ENCODE measurements at places on chromosomes 4 and X.
A peak's percentile ranks its signal among the peaks of the same experiment; 100 is the strongest.

DNA sequence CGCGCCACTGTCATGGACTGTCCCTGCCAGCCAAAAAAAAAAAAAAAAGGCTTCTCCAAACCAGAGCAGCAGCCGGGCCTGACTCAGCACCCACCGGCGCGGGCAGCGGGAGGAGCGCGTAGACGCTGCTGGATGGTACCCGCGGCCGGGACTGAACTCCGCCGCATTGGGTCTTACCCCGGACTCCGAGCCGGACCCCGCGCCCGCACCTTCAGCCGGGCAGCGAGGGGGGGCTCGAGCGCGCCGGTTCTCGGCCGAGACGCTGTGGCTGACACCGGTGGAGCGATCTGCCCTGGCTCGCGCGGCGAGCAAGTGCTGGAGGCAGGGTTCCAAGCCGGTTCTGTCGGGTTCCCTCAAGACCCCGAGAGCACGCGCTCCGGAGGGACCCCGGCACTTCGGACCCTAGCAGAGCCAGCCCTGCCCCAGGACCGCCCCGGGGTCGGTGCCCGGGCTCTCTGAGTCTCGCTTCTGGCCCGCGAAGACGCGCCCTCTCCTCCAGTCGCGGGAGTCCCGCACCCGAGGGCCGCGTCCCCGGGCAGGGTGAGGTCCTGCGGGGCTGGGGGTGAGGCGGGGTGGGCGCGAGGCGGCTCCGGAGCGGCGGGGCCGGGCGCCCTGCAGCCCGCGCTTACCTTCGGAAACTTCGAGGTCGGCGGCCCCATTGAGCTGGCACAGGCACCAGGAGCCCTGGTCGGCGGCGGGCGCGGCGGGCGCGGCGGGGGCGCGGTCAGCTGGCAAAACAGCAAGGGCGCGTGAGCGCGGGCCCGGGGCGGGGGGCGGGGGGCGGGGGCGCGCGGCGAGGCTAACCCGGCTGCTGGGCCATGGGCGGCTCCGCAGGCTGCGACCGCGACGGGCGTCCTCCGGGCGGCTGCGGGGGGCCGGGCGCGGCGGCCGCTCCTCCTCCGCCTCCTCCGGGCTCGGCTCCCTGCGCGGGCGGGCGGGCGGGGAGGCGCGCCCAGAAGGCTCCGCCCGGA is 11.8 kb upstream of the MAN2B2 start:
- no peak for DNase-seq

DNA sequence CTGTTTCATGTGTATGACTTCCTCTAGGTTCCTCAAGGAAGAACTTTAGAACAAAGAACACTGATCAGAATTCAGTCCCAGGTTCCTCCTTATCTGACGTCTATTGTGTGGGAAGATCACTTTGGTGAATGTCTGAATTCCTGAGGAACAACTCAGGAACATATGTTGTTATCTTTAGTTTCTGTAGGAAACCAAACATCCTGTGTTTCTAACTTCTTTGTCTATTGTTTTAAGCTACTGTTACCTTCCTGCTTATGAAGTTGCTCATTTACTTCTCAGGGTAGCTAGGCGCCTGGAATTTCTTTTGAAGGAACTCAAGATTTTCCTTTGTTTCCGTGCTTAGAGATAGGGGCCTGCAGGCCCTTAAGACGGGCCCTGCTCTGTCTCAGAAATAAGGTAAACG is 46.2 kb downstream of the MAGEB5 start:
- DNase-seq: no peak

- DNase-seq: no peak
These were observed 526.4 kb upstream of the PRKX start for GRCh38 chrX:4239650-4240540.

- no peak for DNase-seq
These were observed 682.0 kb downstream of the KCTD8 start for GRCh38 chr4:43766648-43767047.

GRCh38 chr4:136400829-136401228 is 1131.5 kb downstream of the PCDH18 start:
- no peak for DNase-seq

DNA sequence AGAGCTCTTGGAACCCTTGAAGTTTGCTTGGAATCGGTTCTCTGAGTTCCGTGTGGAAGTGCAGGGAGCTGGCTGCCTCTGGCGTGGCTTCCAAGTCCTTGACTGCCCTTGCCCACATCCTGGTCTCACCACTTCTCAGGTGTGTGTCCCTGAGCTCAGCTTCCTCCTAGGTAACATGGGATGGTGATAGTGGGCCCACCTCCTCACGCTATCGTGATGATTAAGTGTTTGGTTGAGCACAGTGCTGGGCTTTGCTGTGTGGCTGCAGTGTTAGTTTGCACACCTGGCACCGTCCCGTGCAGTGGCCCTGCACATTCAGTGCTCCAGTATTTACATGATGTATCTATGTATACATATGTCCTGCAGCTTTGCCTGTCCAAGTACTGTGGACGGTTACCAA is 81.5 kb downstream of the CLDN34 start:
- DNase-seq: no peak

DNA sequence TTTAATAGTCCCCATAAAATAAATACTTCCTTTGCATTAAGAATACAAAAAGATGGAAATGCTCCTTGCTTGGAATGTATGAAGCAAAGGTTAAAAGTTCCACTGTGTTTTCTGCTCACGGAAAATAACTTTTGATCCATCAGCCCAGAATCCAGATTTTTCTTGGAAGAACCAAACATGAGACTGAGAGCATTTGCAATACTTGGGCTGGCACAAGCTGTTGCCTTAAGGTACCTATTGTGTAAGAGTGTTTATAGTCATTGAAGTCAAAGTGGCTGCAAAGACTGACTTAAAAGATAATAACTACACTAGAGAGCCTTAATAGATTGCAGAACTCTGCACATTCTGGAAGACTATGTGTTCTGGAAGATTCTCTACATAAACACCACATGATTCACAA is 281.4 kb downstream of the RAB28 start:
- DNase-seq: no peak

- no peak for DNase-seq
These were observed 171.7 kb downstream of the PDGFRA start for GRCh38 chr4:54400802-54401201.

GRCh38 chr4:133151691-133152329 is 2.7 kb downstream of the PCDH10 start:
- DNase-seq: no peak

GRCh38 chrX:7280520-7280919 is 132.6 kb upstream of the PUDP start:
- no peak for DNase-seq

GRCh38 chr4:140666889-140667614 is 89.1 kb downstream of the TBC1D9 start:
- DNase-seq: no peak

DNA sequence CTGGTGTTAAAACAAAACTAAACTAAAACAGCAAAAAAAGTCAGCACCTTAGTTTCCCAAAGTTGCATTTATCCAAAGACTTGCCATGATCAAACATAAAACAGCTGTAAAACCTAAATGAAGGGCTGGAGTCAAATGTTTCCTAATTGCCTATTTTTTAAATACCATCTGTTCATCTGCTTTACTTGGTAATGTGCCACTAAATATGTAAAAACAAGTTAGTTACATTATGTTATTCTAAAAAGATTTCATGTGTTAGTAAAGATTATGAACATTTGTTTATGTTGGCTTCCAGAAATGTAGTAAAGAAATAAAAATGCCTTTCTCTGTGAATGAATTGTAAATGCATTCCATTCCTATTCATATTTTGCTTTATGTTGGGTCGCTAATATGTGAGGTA is 977.8 kb downstream of the FSTL5 start:
- no peak for DNase-seq

DNA sequence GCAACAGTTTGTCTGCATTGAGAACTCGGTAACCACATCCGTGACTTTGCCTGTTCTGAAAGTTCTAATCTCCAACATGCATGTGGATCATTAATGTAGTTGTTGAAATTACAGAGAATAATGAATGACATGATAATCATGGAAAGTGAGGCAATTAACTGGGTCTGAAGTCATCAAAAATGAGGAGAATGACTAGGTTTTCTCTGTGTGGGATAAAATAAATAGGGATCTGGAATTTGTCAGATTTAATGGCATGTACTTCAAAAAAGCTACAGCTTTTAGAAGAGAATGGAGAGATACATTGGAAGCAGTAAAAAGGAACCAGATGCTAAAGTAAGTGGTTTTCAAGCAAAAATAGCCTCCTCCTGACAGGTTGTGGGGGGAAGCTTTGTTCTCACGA is 59.3 kb downstream of the AFM start:
- DNase-seq: no peak

GRCh38 chrX:77502951-77503525 is 55.8 kb downstream of the FGF16 start:
- no peak for DNase-seq

GRCh38 chrX:103585411-103586313 is at the start of gene TCEAL4:
Gene TCEAL4 (plus strand): TSS chrX:103585515. CDS start chrX:103586676, 1,161 bp downstream.
- DNase-seq: peak; percentile 34

DNA sequence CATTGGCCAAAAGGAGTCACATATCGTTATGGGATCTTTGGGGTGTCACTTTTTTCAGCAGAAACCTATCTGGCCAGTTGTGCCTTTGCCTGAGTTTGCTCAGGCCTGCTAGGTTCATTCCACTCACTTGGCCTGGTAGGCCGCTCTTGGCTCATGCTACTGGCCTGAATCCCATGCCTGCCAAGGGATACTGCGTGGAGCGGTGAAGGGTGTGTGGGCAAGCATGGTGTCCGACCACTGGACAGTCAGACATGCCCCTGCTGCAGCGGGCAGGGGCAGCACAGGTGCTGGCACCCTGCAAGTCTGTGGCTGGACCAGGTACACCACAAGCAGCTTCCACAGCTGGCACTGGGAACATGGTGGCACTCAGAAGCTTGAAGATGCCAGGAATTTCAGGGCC is 11.3 kb upstream of the PPM1K start:
- no peak for DNase-seq

DNA sequence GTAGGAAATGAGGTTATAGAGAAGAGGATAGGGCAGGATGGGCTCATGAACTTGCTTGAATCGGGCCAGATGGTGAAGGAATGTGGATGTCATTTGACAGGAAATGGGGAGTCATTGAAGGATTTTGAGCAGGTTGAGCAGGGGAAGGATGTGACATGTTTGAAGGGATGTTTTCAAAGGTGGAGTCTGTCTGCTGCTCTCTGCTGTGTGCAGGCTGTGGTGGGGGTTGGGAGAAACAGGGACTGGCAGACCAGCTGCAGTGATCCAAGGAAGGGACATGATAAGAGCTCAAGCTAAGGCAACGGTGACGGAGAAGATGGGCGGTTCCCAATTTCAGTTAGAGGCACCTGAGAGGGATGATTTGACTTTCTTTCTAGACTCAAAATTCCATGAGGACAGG is 14.0 kb upstream of the XPNPEP2 start:
- no peak for DNase-seq

GRCh38 chr4:121370729-121371325 is 10.0 kb downstream of the QRFPR start:
- peak; percentile 46 for DNase-seq

DNA sequence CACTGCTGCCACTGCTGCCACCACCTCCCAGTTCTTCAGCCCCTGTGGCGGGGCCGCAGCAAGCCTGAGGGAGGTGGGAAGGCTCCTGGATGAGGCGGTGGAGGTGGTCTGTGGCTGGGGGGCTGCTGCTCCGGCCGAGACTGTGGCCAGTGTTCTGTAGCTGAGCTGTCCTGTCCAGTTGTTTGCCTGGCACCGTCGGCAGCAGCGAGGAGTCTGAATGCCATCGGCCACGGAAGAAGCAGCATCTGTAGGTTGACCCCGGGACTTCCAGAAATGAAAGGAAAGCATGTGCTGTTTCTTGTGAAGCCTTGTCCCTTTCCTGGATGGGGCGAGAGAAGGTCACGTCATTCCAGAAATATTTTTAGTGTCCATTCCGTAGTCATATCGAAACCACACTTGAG is 3.3 kb downstream of the C4orf54 start:
- DNase-seq: no peak

GRCh38 chr4:173504181-173504503 is 25.9 kb downstream of the HAND2 start:
- DNase-seq: no peak

GRCh38 chr4:26257850-26258249 is 63.0 kb upstream of the RBPJ start:
- DNase-seq: no peak

DNA sequence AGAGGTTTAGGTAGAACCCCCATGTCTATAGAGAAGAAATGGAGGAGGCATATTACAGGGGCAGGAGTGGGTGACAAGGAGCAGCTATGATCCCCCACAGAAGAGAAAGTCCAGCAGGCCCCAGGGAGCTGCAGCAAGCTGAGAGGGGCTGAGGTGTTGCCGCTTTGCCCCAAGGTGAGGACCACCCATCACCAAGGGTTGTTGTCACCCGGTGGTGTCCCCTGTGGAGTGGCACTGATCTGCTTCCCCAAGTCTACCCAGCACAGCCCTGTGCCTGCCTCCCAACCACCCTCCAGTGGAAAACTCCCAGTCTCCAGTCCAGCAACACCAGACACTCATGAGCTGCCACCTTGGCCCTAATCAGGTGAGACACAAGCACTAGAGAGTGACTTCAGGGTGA is 149.3 kb upstream of the NOCT start:
- no peak for DNase-seq

DNA sequence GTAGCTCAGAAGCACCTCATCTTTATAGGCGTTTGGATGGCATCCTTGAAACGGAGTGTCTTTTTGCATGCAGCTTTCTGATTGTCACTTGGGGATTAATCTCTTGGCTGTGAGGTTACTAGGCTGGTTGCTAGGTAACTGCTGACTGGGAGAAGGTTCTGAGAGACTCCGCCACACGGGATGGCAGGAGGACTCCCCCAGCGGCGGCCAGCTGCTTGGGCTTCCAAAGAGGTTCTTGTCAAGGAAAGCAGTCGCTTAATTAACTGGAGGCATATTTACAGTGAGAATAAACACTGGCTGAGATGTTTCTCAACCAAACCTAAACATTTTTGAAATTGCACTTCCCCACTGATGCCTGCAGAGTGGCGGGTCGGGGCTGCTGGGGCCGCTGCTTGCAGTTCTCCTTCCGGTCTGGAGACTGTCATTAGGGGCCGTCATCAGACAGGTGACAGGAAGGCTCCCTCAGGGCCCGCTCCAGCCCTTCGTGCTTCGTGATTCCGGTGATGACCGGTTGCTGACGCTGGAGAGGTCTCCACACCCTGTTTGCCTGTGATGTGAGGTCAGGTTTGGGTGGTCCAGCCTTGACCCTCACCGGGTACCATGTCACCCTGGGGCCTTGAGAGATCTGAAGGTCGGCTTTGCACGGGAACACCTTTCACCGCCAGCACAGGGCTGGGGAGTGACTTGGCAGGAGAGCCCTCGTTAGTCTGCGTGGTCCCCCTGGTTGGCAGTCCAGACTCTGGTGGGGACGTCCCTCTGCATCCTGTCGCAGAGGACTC is 9.1 kb downstream of the NSG1 start:
- DNase-seq: no peak

DNA sequence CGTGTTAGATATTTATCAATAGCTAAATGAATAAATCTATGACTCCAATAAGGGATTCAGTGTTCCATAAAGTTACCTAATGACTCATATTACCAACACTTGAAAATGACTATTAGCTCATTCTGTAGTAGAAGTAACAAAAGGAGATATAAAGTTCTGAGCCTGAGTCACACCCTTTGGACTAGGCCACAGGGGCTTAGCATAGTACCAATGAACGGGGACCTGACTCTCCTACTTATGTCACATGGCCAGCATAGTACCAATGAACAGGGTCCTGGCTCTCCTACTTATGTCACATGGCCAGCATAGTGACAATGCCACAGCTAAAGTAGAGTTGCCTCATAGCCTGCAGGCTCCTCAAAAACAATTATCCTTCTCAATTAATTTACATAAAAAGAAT is 43.7 kb downstream of the MAGEB16 start:
- no peak for DNase-seq

All from activated naive CD4-positive, alpha-beta T cell treated with anti-CD3 and anti-CD28 coated beads, Interleukin-2, amount 10 ng/mL, durations not matched to agents 7 days and 5 days (primary cell).